ENCODE measurements at places on chromosomes 7 and 10. TPM values are rescaled to one million over a fixed set of nuclear protein-coding genes. Genes with fewer than 3 reads are reported as not detected.

GRCh38 chr10:62904281-62904875 is 88.2 kb upstream of the EGR2 start:
- DNase-seq = no peak

GRCh38 chr10:116931806-116932205 is 73.2 kb downstream of the SHTN1 start:
- no peak for DNase-seq

DNA sequence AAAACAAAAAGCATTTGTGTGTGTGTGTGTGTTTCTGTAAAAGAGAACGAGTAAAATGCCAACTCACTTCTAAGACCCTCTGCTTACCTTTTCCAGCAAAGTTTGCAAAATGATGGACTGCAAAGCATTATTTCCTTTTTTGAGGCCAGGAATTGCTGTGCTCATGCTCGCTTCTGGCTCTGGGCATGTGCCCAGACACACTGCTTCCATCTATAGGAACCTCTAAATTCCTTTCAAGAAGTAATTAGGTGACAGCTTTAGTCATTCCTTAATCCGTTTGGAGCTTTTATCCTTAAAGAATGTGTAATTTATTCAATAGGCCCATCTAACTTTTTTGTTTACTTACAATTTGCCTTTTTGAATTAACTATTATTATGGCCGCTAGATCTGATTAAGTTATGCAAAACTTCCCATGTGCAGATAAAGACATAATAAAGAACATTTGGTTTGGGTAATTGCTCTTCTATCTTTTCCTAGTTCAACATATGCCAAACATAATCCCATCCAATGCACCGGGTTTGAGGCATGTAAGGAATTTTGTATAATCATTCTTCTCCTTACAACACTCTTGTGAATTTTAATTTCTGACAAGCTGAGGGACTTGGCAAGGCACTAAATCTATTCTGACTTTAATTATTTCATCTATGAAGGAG is 34.7 kb downstream of the A1CF start:
- no peak for DNase-seq

DNA sequence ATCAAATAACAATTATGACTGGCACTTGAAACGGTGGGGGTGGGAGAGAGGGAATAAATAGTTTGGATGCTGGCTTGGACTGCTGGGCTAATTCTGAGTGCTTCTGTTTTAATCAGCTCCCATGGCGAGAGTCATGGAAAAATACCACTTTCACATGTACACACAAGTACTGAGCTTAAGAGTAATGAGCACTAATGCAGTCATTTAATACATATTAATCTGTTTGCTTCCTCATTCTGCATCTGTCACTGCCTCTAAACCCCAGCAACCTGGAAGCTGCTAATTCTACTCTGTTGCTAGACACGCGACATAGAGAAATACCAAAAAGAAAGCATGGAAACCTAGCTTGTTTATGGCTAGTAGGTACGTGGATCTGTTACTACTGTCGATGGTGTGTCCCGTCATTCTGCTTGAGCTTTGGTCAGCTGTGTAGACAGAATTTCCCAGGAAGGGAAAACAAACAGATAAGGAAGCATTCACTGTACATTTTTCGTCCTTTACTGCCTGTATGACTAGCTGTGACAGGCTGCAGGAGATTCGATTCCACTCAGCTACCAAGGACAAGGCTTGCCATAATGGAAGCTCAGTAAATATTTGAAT is 238.8 kb downstream of the BAMBI start:
- no peak for DNase-seq

GRCh38 chr7:40604601-40605438 is 470.0 kb downstream of the SUGCT start:
- DNase-seq = no peak

CALCR gene
- total RNA-seq = 0.26 TPM

DNA sequence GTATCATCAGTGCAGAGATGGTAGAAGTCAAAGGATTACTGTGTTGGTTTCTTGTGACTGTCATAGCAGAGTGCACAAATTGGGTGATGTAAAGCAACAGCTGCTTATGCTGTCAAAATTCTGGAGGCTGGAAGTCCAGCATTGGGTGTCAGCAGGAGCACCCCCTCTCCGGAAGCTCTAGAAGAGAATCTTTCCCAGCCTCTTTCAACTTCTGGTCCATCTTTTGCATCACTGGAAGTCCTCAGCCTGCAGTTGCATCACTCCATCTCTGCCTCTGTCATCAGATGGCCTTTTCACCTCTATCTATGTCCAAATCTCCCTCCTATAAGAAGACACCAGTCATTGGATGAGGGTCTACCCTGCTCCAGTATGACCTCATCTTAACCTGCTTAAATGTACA is 35.8 kb upstream of the GALNTL5 start:
- no peak for DNase-seq

OGDH gene
- total RNA-seq = 43.1 TPM

DNA sequence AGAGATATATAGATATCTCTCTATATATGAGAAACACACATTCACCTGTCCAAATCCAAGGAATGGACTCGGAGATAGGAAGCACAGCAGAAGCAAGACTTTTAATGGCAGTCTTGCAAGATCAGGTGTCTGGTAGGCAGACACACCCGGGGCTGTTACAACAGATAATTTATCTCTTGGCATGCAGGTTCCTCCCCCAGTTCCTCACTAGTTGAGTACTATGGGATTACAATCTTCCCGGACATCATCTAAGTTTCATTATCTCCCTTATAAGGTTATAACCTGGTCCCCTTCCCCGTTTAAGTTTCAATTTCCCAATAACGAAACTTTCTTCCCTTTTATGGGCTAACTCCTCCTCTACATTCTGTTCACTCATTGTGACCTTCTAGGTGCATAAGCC is 399.3 kb downstream of the PPP1R3A start:
- no peak for DNase-seq

AGBL3 gene
- 7.8 TPM for total RNA-seq

- no peak for DNase-seq
These were observed 758.0 kb downstream of the AUTS2 start for GRCh38 chr7:70356085-70356786.

HMX2 gene
- not detected for total RNA-seq

GRCh38 chr7:150378115-150378852 is 846 bp upstream of the ZNF775 start:
- no peak for DNase-seq

ST8SIA6 gene
- 3.7 TPM for total RNA-seq

GRCh38 chr10:60293581-60294175 is 96.0 kb downstream of the ANK3 start:
- no peak for DNase-seq

CYP3A4 gene
- not detected for total RNA-seq

- no peak for DNase-seq
These were observed 3.1 kb upstream of the ELFN1 start for GRCh38 chr7:1666823-1667565.

SPDYE2B gene
- total RNA-seq = not detected

DNA sequence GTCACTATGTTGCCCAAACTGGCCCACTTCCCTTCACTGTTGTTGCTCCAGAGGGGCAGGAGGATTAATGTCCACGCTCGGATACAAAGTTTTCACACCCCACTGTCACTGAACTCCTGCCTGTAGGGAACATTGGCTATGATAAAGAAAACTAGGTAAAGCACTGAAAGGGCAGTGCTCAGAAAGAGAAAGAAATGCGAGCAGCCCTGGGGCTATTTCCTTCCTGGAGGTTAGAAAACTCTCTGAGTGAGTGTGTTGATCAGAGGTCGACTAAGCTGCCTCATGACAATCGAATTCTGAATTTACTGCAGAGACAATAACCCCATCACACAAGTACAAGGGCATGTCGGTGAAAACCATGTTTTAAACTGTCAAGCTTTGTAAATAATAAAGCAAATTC is 227.2 kb upstream of the PITRM1 start:
- no peak for DNase-seq

VCL gene
- 226 TPM for total RNA-seq

ANKRD30A gene
- total RNA-seq = not detected

DNA sequence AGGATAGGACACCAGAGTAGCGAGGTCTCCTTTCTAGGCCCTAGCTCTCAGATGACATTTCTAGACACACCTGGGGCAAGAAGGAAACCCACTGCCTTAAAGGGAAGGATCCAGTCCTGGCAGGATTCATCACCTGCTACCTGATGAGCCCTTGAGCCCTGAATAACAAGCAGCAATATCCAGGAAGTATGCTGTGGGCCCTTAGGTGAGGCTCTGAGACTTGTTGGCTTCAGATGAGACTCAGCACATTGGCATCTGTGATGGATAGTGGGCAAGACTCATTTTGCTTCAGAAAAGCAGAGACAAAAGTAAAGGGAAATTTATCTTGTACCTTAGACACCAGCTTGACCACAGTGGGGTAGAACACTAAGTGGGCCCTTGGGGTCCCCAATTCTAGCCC is 238.4 kb upstream of the MEOX2 start:
- no peak for DNase-seq

DNA sequence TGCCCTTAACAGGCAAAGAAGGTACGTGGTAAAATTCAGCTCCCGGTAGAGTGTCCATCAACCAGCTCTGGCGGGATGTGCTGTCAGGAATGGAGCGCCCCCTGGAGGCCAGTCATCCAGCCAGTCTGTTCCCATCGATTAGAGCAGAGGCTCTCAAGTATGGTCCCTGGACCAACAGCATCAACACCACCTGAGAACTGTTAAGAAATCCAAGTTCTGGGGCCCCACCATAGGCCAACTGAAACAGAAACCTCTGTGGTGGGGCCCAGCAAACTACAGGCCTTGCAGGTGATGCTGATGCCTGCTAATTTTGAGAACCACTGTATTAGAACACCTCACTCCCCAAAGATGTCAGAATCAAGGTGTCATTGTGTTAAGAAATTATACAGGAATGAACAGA is 109.2 kb downstream of the DPY19L1 start:
- DNase-seq = no peak

SLC18A3 gene
- 0.11 TPM for total RNA-seq

DNA sequence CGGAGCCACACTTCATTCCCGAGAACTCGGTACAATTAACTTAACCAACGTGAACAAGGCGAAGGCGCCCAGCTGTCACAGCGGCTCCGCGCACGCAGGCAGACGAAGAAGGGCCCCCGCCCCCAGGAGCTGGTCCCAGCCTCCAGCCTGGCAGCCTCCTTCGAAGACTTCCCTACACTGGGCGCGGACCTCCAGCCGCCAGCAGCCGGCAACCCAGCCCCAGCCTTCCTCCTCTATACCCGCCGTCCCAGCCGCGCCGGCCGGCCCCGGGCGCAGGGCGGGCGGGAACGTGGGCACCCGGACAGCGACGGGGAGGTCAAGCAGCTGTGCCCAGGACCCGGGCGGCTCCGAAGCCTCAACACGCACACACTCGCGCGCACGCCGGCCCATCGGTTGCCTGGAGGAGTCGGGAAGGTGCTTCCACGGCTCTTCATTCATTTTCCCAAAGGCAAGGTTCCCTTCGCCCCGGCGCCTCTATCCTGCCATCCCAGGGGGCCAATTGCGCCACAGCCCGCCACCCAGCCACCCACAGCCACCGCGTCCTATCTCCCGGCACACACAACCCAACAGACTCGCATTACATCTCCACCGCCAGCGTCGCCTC is 1.6 kb downstream of the CHST15 start:
- DNase-seq = no peak

DNA sequence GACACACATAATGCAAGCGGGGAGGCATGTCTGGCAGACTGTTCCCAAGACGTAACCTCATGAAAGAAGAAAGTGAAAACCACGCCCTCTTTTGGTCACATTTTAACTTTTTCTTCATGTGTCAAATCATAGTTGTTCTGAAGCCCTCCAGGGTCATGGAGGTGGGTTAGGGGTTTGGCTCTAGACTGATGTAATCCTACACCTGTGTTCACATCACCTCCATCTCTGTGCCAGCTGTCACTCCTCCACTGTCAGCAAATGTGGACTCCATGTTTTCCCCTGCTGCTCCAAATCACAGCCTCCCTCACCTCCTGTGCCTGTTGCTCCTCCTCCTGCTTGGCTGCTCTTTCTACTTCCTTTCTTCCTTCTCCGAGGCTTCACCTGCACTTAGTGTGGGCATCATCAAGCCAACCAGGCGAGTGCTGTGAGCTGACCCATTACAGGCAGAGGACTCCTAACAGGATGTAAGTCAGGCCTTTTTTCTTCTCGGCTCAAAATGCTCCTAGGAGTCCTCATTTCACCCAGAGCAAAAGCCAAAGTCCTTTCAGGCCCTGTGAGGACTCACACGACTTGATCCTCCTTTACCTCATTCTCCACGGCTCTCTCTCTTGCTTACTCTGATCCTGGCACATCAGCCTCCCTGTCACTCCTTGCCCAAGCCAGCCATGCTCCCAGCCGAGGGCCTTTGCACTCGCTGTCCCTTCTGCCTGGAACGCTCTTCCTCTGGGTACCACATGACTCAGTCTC is 66.4 kb upstream of the IFRD1 start:
- no peak for DNase-seq
